ENCODE measurements at places on chromosomes 1 and 21.

DNA sequence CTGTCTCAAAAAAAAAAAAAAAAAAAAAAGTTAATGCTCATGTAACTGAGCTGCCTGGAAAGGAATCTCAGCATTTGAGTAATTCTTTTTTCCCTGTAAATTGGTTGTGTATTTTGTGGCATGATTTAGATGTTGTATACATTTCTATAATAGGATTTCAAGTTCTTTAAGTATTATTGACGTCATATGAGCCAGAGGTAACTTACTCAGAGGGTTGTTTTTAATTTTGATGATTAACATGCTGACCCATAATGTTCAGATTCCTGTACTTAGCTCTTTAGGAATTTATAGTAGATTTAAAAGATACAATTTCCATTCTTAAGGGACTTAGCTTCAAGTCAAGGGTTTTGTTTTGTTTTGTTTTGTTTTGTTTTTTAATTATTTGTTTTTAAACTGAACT lies 120.4 kb downstream of the CACHD1 start:
- peak; percentile 19 for DNase-seq

DNA sequence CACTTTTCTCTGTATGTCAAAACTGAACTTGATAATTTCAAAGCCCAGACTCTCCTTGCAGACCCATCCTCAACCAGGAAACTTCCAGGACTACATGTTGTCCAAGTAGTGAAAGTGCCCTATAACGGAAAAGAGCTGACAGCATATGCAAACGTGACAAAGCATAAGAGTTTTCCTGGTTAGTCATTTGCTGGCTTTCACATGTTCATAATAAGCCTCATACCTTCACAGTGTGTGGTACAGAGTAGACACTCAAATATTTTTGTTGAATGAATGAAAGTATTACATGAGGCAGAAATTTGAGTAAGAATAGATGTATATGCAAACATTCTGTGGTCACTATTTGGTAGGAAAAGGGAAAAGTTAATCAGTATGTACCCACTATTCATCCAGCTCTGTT lies 473.3 kb downstream of the MRPL39 start:
- peak; percentile 67 for DNase-seq

- DNase-seq = no peak
Measured at GRCh38 chr21:15870819-15871218, 141.0 kb downstream of the USP25 start.

DNA sequence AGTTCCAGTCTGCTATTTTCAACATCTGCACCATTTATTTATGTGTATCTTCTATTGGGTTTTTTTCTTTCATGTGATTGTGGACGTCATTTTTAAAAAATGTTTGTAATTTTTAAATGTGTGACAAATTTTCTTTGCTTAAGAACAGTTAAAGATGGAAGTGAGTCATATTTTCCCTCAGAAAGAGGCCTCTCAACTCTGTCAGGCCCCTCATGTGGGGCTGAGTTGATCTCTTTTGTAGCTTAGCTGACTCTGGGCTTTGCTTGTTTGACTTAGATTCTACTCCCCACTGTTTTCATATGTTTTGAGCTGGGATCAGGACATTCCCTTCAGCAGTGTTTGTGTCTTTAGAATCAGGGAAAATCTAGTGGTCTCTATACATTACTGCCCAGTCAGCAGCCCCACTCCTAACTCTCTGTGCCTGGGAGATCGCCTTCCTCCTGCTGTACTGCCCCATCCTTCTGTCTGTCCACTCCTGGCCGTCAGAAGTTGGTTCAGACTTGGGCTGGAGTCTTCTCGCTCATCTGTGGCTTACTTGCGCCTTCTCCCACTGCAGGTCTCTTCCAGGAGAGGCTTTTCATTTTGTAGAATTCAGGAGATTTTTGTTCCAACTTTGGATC lies 137.4 kb downstream of the DYRK1A start:
- peak; percentile 87 for DNase-seq

- no peak for DNase-seq
Measured at GRCh38 chr1:15944308-15945010, 31.4 kb downstream of the ZBTB17 start.

- DNase-seq = no peak
Measured at GRCh38 chr1:14479865-14480264, 118.6 kb upstream of the KAZN start.

- DNase-seq = no peak
Measured at GRCh38 chr1:198082576-198082975, 74.2 kb upstream of the NEK7 start.

GRCh38 chr1:248739572-248740205 lies 15.9 kb downstream of the LYPD8 start:
- DNase-seq = no peak

Measured in ELR (cell line).